ENCODE measurements at places on chromosomes 12 and 14.

DNA sequence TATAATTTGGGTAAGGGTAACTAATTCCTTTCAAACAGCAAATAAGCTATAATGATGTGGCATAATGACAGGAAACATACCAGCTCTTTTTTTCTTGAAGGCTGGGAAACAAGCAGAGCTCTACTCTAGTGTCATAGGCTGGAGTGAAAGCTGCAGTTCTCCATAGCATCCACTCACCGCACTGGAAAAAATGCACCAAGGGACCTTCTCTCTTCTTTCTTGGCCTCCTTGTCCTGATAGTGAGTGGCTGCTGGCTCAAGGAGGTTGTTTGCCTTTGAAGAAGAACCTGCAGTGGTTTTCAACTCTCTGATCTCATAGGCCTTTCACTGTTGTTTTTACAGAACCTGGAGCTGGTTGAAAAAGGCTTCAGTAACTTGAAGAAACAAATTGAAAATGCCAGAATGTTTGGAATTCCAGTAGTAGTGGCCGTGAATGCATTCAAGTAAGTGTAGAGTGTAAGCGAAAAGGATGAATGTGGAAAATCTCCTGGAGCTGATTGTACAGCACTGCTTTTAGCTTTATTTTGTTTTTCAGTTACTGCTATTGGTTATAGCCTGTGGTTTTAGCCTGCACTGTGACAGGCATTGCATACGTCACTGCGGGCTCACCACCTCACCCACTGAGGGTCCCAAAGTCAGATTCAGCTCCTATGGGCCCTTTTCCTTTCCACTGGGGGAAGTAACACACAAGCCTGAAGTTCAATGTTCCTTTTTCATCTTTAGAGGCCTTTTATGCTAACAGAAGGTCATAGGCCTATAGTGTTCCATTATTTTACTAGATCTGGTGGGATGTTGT lies 17.2 kb upstream of the AKAP5 start:
- no peak for DNase-seq

DNA sequence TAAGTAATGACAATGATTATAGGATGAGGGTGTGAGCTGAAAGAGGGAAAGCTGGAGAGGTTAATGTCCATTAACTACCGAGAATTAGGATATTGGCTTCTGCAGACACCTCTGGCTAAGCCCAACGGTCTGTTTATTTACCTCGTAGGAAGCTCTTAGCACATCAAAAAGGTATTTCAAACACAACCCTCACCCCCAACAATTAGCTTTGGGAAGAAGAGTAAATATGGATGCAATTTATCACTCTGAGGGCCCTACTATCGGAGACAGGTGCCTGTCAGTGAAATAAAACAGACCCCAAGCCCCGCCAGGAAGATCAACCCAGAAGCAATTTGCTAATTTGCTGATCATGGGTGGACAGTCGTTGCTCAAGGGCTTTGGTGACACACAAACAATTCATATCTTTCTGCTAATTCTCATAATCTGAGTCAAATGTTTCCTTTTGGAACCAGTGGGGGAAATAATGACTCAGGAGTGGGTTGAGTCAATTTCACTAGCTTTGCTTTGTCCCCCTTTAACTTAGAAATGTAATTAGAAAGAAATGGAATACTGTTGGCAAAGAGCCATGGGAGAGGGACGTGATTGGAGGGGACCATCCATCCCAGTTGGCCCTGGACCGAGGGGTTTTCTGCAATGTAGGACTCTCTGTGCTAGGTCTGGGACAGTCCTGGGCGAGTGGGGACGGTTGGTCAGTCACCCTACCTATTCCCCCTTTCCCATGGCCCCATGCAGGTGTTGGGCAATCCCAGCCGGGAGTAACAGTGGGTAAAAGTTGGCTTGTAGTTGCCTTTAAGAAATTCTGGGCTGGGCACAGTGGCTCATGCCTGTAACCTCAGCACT lies 99.1 kb upstream of the MED13L start:
- no peak for DNase-seq

- DNase-seq, result no peak
Observed at GRCh38 chr14:67517083-67517482, 16.0 kb upstream of the PLEKHH1 start.

GRCh38 chr14:81884382-81884781 lies 350.7 kb upstream of the SEL1L start:
- DNase-seq, result no peak

- DNase-seq, result no peak
Observed at GRCh38 chr12:51884676-51885229, 3.1 kb upstream of the ANKRD33 start.

DNA sequence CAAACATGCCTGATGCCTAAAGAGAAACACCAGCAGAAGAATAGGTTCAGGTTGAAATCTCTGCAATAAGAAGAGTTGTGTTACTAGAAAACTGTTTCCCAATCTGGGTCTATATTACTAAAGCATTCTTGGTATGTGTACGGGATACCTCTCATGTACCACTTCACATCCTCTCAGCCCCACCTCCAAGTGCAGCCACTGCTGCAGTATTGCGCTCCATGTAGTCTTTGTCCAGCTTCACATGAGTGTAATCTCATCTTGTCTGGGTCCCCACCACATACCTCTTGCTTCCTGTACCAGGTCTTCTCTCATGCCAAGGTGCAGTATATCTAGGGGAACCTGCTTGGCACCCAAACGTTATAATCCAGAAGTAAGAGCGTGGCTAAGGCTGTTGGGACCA lies 187.5 kb upstream of the EEA1 start:
- no peak for DNase-seq

DNA sequence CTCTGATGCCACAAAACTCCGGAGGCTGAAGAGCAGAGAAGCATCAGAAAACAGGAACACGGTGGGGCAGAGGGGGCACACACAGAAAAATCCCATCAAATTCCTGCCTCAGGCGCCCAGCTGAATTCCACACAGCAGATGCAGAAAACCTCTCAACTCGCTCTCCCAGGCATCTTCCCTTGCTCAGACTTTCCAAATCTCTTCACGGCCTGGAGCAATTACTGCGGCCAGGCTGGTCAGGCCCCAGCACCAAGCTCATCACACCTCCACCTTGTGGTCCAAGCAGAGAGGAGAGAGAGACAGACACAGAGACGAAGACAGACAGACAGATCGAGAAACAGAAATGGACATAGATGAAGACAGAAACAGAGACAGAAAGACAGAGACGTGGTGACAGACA lies 89.0 kb downstream of the NCOR2 start:
- no peak for DNase-seq

GRCh38 chr14:75506930-75507329 lies 15.3 kb upstream of the BATF start:
- no peak for DNase-seq

DNA sequence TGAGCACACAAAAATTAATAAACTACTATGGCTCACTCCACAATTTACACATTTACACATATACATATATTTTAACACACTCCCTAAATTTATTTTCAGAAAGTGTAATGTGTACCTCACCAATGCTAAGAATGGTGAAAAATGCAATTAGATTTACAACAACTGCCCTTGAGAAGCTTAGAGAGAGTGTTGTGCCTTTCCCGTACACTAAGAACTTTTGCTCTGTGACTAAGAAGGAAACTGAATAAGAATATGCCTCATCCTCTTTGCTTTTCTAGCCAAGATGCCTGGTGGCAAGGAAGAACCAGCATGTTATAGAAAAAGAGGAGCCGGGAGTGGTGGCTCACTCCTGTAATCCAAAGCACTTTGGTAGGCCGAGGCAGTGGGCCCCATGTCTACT lies 62.3 kb downstream of the SINHCAF start:
- no peak for DNase-seq

- no peak for DNase-seq
Observed at GRCh38 chr12:130579231-130579630, 136.9 kb downstream of the RIMBP2 start.

DNA sequence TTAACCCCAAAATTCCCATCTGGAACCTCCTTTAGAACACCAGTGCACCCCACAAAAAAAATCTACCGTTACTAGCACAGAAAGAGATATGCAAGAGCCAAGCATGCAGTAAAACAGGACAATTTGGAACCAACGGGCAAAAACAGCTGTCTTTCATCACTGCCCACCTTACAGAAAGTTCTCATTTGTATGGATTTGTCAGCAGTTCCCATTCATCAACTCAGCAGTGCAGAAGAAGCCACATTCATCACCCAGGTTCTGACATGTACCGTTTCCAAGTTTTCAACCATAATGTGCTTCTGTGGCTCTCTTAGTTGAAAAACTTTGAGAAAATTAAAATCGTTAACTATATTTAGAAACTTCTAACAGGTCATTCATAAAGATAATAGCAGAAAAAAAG lies 387.0 kb downstream of the RPS29 start:
- DNase-seq, result no peak

DNA sequence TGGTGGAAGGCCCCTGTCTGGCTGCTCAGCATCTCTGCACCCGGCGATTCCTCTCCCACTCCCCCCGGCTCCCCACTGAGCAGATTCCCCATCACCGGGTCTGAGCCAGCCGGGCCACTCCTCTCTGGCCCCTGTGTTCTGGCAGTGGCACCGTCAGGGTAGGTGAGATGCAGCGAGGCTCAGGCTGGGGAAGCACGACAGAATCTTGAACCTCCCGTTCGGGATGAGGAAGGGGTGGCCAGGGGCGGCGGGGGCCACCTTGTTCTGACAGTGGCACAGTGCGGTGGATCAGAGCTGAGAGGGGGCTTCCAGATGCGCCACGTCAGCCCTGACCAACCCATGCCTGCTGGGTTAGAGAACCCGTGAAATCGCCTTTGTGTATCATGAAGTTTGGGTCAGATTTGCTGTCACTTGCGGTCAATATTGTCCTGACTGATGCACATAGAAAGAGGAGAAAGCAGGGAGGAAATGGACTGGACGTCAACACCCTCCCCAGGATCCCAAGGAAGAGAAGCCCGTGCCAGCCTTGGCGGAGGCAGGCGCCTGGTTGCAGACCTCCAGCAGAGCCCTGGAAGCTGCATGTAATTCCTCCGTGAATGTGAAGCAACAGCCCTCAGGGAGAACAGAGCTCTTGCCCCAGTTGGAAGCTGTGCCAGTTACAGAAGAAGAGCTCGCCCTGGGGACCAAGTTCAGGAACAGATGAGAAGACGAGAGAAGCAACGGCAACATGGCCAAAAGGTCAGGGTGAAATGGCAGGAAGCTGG lies 137.1 kb upstream of the SFSWAP start:
- no peak for DNase-seq

GRCh38 chr12:125604976-125605375 lies 539.7 kb downstream of the AACS start:
- DNase-seq, result no peak

- no peak for DNase-seq
Observed at GRCh38 chr12:57844709-57845477, 1.6 kb downstream of the CTDSP2 start.

- no peak for DNase-seq
Observed at GRCh38 chr12:91947459-91947858, 198.2 kb downstream of the BTG1 start.

DNA sequence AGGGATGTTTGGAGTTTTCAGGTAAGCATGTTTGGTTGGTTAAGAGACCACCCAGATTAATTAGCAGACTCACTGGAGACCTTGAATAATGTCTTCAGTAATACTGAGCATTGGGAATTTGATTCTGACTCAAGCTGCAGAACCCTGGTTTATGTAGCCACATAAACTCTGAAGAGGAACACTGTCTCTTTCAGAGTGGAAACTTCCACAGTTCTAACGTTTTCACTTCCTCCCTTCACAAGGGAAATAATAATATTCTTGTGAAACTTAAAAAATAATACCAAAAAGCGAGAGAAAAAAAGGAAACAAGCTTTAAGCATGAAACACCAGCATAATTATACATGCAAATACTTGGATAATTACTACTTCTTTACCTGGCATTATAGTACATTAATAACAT lies 40.0 kb upstream of the ST8SIA1 start:
- DNase-seq, result no peak

DNA sequence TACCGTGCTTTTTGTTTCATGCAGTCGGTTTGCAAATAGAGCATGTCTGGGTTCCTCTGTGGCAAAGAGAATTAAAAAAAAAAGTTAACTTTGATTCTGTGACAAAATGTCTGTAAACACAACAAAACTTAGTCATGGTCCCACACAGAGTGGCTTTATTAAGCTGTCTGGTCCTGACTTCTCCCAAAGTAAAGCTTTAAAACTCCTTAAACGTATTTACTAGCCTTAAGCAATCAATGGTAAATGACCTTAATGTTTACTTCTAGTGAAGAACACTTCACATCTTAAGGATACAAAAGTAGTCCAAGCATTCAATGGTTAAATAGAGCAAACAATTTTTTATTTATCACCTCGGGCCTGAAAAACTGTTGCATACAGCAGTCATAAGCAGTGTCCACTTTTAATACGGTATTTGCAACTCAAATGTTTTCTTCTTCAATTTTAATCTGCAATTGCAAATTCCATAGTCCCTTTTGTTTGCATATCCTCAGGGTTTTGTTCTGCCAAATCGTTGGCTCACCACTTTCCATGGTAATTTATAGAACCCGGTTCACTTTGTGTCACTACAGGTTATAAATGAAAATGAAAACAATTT lies 453.0 kb upstream of the MIS18BP1 start:
- DNase-seq, result no peak

All from activated T-cell treated with anti-CD3 and anti-CD28 coated beads for 1 hour (primary cell).